NT2/D1 (cell line): ENCODE measurements at places on chromosomes 7 and 10.

GRCh38 chr7:156073366-156074052 is 261.2 kb upstream of the SHH start:
- no peak for DNase-seq

DNA sequence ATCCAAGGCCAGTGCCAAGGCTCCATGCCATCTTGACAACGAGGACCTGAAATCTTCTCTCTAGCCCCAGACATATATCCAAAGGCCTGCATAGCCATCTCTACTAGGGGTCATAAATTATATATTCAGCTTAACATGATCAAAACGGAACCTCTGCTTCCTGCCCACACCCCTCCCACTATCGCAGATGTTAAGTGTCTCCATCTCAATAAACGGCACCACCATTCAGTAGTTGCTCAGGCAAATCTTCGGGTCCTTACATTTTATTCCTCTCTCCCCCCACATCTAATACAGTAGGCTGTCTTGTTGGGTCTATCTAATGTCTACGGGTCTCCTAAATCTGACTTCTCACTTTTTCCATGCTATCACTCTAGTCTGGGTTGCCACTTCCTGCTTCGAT is 201.1 kb upstream of the PLXNA4 start:
- no peak for DNase-seq

- DNase-seq = no peak
Measured at GRCh38 chr7:93245525-93246432, 13.6 kb downstream of the VPS50 start.

- DNase-seq = no peak
Measured at GRCh38 chr7:151592868-151593486, 73.3 kb upstream of the RHEB start.

- no peak for DNase-seq
Measured at GRCh38 chr10:91088300-91089140, 131.9 kb upstream of the PCGF5 start.

DNA sequence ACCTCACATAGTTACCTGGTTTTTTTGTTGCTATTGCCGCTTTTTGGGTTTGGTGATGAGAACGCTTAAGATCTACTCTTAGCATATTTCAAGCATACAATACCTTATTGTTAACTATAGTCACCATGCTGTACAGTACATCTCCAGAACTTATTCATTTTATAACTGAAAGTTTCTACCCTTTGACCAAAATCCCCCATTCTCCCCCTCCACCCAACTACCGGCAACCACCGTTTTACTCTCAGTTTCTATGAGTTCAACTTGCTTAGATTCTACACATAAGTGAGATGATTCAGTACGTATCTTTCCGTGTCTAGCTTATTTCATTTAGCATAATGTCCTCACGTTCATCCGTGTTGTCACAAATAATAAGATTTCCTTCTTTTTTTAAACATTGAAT is 86.7 kb upstream of the IL6 start:
- DNase-seq = no peak

DNA sequence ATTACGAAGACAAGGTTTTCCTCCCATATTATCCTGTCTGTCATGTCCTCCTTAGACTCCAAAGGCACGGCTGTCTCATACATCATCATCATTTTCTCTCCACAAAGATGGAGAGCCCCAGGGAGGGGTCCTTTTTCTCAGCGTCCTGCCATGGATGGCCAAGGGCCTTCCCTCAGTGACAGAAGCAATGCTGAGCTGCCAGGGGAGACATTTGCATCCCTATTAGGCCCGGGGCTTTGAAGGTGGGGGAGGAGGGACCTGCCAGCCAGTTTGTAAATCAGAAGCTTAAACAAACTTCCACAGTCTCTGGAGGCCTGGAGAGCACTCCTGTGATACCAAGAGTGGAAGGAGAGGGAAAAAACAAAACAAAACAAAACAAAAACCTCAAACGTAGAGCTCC is 112.4 kb upstream of the ADO start:
- DNase-seq = peak; percentile 36

DNA sequence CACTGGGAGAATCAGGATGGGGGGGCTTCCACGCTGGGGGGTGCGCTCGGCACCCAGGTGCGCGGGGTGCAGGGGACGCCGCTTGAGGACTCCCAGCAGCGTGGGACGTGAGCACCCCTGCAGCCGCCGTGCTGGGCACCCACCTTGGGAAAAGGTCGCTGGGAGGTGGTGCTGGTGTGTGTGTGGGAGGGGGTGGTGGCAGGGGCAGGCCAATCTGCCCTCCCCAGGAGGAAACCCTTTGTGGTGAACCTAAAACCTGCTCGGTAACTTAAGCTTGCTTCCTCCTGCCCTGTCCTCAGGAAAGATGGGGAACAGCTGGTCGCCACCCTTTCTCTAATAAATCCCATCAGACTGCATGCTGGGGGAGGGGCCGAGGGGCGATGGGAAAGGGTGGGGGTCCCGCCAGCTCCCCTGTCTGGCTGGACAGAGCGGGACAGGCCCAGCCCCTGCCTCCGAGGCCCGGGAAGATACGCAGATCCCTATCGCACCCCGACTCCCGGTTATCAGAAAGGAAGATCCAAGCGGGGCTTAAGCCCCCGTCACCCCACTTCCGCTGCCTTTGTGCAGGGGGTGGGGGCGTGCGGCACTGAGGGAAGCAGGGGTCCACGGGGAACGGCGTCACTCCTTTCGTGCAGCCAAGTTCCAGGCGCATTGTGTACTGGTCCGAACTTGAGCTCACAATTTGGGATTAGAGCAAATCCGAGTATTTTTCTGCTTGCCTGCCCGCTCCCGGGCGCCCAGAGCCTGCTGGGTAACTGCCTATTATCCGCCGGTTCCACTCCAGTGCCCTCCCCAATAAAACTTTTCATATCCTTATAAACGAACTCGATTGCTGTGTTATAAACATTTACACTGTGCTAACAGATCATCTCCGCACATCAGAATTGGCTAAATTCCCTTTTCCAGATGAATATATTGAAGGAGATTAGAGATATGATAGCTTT is 64.6 kb downstream of the UNCX start:
- DNase-seq = no peak

DNA sequence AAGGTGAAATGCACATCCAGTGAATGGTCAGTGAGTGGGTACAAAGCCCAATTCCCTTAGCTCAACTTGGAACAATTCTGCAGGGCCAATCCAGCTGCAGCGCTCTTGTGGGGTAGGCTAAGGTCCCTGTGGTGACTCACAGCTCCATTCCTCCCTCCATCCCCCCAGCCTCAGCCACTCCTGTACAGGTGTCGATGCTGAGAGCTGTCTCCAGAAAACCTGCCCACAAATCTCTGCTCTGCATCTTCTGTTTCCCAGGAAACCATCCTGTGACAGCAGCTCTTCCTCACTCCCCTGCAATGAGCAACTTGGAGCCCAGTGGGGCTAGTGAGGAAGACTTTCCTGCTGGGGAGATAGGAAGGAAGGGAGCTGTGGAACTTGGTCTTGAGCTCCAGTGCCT is 244.7 kb upstream of the GPR26 start:
- DNase-seq = no peak

- no peak for DNase-seq
Measured at GRCh38 chr7:47709051-47709450, 127.1 kb upstream of the TNS3 start.

- peak; percentile 42 for DNase-seq
Measured at GRCh38 chr10:90592638-90593302, 265.1 kb downstream of the HTR7 start.

DNA sequence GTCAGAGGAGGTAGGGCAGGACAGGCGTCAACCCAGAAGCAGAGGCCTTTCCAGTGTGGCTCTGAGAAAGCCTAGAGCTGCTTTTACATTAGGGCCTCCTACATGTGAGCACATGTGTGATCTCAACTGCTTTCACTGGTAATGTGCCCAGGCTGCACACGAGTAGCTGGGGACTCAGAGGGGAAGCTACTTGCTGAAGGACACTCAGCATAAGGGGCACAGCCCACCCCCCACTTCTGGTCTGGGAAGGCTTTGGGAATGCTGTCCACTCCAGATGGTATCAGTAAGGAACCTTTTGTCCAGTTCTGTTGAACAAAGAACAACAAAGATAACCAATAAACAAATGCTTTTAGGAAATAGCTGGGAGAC is 18.9 kb downstream of the PRF1 start:
- DNase-seq = no peak

DNA sequence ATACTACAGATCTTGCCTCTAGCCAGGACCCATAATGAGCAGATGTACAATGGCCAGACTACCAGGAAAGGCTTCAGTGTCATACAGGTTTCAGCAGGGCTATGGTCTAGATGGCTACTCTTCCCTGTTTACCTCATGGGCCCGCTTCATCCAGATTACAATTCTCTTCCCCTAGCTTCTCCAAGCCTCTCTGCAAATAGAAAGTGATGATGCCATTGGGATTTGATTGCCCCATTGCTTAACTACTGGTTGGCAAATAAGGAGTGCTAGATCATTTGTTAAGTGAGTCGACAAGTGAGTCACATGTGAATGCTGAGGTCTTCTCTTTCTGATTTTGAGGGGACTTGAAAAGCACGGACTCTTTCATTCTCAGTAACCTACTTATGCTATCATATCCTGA is 361.5 kb upstream of the LRRTM3 start:
- no peak for DNase-seq

DNA sequence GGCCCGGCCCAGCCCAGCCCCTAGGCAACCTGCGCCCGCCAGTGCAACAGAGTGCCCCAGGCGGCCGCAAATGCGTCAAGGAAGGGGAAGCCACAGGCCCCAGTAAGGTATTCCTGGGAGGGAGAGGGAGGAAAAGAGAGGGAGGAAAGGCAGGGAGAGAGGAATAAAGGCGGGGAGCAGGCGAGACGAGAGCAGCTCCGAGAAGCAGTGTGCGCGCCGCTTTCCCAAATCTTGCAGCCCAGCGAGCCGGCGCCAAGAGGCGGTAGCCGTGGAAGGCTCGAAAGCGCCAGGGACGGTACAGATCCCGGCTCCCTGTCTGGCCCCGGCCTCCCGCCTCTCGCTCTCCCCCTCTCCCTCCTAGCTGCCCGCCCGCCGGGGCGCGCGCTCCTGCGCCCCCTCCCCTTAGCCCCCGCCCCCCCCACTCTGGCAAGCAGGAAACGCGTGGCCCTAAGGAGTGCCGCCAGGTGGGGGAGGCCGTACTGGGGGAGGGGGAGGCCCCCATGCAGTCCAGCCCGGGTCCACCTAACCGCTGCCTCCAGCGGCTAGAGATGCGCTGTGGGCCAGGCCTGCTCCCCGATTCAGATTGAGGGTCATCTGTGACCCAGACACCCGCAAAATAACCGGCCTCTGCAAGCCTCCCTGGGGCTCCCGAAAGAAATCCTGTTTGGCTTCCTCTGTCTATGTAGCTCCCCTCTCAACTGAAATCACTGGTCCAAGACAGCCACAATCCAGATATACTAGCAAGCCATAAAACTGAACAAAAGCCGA is 4.3 kb downstream of the HOXA10 start:
- DNase-seq = no peak

GRCh38 chr10:126729314-126729870 is 58.9 kb upstream of the C10orf90 start:
- no peak for DNase-seq

- no peak for DNase-seq
Measured at GRCh38 chr10:60417024-60417423, 27.3 kb upstream of the ANK3 start.

DNA sequence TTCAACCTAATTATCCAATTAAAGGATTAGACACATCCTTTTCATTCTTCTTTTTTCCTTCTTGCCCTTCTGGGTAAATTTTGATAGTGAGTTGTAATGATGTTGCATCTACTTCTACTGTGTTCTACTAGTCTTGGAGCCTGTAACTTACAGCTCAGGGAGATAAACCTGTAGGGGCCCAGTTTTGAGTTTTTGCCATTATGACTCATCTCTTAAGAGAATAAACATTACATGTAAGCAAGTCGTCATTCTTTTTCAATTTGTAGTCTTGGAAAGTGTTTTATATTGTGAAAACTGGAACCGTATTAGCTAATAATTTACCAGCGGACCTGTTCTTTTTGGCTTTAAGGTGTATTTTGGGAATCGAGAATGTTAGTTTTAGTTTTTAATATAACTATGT is 89.7 kb upstream of the RPA3 start:
- no peak for DNase-seq

GRCh38 chr7:102193806-102194205 is 92.9 kb upstream of the SH2B2 start:
- DNase-seq = no peak

DNA sequence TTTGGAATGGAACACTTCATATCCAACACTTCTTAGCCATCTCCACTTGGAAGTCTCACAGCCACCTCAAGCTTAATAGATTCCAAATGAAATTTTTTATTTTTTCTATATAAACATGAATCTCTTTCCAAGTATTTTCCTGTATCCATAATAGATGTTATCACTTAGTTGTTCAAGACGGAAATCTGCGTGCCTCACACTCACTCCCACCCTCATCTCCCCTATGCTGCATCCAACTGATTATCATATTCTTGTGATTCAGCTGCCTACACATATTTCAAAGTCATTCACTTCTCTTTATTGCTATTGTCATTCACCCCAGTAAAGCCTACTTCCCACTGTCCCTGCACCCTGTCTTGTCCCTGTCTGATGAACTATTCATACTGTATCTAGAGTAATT is 70.2 kb upstream of the MKX start:
- DNase-seq = no peak

DNA sequence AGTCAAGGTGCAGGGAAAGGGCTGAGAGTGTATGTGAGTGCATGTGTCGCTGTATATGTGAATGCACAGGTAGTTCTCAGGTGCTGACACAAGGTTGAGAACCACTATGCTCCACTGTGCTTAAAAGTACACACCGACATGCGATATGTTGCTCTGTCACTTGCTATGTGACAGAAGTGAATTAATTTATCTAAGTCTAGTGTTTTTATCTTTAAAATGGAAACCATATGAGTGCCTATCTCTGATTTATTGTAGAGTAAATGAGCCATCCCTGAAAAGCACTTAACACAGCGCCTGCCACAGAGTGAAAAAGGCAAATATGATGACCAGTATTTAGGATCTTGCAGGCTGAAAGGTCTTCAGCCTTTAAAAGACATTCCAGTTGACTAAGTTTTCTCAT is 4.9 kb downstream of the SLC35B4 start:
- no peak for DNase-seq

DNA sequence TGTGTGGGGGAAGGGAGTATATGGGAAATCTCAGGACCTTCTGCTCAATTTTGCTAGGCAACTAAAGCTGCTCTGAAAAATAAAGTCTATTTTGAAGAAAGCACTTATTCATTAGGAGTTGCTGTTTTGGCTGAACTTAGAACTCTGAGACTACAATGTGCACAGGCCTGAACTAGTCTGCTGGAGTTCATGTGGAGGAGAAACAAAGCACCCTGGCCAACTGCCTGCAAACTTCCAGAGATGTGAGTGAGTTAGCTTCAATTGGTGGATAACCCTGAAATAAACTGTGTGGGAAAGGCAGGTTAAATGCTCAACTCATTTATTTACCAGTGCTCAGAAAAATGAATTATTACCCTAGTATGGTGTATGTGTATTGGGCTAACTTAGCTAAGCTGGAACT is 17.3 kb upstream of the FAM241B start:
- no peak for DNase-seq
